Osteocyte (in vitro differentiated cells): ENCODE measurements at places on chromosomes 16 and 17. TPM values are rescaled to one million over a fixed set of nuclear protein-coding genes. Genes with fewer than 3 reads are reported as not detected.

- DNase-seq: no peak
Observed at GRCh38 chr16:11391576-11391975, 46.3 kb downstream of the RMI2 start.

GRCh38 chr17:57892146-57892819 is 42.4 kb upstream of the MRPS23 start:
- DNase-seq: peak; percentile 96

GRCh38 chr17:16880121-16880842 is 91.6 kb downstream of the TNFRSF13B start:
- peak; percentile 66 for DNase-seq

GRCh38 chr16:73176577-73177013 is 128.7 kb upstream of the ZFHX3 start:
- DNase-seq: no peak

- no peak for DNase-seq
Observed at GRCh38 chr16:63050391-63050790, 1014.2 kb upstream of the CDH8 start.

DNA sequence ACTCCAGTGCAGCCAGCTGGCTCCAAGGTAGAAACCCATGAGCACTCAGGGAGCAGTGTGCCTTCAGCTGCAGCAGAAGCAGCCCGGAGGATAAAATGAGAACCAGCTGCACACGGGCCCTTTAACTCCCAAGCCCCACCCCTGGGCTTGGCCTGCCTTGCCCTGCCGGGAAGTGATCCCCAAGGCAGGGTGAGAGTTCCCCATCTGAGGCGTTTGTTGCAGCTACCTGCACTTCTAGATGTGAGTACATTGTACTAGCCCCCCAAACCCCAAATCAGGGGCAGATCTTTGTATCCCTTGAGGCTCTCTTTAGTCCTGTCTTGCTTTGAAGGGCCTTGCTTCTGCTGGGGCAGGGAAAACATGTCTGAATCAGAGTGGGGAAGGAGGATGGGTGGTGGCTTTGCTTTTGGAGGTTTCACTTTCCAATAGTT is at the start of gene MVP:
Gene MVP, plus strand, starts transcription at position 192 of the 431 bp plus-strand sequence. CDS start 10,088 bp downstream, outside the sequence.
- DNase-seq: no peak

DNA sequence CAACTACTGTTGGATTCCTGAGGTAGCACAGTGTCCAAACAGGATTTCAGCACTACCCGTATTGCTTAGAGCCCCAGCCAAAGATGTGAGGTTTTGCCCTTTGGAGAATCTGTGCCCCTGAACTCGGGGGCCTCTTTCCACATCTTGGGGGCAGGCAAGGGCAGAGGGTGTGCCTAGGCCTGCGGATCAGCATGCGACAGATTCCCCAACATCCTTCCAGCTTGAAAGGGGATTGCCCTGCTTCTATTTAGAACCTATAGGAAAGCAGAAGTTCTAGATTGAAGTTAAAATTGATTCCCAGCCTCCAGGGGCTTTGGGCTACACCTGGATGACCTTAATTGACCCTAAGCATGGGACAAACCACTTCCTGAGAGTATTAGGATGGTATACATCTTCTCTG is 19.6 kb downstream of the NOD2 start:
- DNase-seq: no peak

GRCh38 chr17:69801368-69801767 is 273.7 kb upstream of the KCNJ16 start:
- no peak for DNase-seq

GRCh38 chr17:68737761-68738443 is 136.7 kb upstream of the FAM20A start:
- no peak for DNase-seq

- DNase-seq: no peak
Observed at GRCh38 chr17:40485851-40486521, 15.4 kb downstream of the TNS4 start.

DNA sequence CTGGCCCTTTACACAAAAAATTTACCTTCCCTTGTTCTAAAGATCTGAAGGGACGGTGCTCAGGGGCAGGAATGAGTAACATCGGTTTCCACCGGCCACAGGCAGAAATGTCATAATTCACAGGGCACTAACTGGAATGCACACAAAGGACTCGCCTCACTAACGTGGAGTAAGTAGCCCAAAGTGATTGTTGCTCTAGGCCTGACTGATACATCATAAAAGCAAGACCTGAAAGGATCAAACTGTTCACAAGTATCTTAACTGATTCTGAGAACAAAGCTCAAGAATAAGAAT is 8.9 kb upstream of the TCF25 start:
- no peak for DNase-seq

DNA sequence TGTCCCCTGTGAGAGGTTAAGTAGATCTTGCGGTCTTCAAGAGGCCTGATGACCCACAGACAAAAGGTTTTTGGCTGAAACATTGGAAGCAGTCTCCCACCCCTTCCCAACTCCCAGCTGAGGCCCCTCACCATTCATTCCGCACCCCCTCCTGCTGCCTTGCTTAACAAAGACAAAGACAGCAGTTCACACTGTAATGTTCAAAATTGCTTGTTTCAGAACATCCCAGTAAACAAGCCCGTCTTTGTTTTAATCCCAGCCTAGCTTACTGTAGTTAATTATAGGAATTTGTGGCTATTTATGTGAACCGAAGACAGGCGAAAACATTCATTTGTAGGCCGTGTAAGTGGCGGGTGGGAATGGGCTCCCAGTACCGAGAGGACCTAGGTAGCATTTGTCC is 55.7 kb downstream of the IRX5 start:
- DNase-seq: no peak

- DNase-seq: no peak
Observed at GRCh38 chr16:86252596-86252995, 257.7 kb upstream of the FOXF1 start.

GRCh38 chr16:88883946-88884345 is 17.5 kb upstream of the PABPN1L start:
- no peak for DNase-seq

GRCh38 chr16:495127-495748 is 32.3 kb upstream of the CAPN15 start:
- DNase-seq: no peak

GRCh38 chr17:19883537-19884215 is 15.9 kb upstream of the ULK2 start:
- DNase-seq: no peak

DNA sequence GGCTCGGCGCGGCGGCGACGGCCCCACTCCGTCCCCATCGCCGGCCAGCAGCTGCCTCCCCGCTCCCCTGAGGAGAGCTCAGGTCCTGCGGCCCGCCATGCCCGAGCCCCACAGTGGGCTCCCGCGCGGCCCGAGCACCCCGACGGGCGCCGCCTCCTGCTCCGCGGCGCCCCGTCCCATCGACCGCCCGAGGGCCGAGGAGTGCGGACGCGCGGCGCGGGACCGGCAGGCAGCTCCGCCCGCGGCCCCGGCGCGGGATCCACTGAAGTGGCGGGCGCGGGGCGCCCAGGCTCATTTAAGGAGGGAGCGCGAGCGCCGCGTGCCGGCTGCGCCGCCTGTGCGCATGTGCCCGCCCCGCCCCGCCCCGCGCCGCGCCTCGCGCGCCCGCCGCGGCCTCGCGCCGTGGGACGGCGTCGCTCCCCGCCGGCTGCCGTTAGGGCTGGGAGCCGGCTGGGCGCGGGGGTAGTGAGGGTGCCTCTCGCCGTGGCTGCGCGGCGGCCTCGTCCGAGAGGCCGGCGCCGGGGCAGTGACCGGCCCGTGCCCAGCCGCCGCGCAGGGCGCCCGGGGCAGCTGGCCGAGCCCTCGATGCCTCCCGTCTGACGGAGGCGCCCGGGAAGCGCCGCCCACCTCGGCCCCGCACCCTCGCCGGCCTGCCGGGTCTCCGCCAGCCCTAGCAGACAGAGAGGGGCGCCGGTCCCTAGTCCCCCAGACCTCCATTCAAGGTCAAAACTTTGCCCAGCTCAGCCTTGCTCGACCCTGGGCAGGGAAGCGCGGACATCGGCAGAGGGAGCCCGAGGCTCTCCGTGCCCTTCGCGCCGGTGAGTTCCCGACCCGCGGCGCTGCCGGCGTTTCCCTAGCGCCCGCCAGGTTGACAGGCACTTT is at the start of gene NETO2:
Gene NETO2, minus strand, starts transcription at position 269 of the 882 bp plus-strand sequence. CDS start 333 bp downstream, outside the sequence.
- peak; percentile 85 for DNase-seq

GRCh38 chr17:40293363-40293762 is 5.7 kb downstream of the CDC6 start:
- no peak for DNase-seq

DNA sequence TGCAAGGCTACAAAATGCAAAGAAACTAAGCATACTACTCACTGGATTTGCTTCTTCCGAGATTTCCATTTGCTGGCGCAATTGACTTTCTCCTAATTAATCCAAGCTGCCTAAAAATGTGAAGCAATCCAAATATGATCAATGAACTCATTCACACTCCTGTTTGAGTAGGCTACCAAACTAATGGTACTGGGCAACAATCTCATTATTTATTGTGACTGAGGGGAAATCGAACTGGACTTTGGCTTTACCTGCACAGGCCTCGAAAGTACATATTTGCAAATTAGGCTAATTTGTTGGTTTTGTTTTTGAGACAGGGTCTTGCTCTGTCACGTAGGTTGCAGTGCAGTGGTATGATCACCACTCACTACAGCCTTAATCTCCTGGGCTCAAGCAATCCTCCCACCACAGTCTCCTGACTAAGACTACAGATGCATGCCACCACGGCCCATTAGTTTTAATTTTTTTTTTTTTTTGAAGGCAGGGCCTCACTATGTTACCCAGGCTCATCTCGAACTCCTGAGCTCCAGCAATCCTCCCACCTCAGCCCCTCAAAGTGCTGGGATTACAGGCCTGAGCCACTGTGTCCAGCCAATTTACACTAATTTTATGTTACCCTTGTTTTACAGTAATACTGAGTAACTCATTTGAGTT is 2.6 kb downstream of the ERI2 start:
- DNase-seq: no peak

DNA sequence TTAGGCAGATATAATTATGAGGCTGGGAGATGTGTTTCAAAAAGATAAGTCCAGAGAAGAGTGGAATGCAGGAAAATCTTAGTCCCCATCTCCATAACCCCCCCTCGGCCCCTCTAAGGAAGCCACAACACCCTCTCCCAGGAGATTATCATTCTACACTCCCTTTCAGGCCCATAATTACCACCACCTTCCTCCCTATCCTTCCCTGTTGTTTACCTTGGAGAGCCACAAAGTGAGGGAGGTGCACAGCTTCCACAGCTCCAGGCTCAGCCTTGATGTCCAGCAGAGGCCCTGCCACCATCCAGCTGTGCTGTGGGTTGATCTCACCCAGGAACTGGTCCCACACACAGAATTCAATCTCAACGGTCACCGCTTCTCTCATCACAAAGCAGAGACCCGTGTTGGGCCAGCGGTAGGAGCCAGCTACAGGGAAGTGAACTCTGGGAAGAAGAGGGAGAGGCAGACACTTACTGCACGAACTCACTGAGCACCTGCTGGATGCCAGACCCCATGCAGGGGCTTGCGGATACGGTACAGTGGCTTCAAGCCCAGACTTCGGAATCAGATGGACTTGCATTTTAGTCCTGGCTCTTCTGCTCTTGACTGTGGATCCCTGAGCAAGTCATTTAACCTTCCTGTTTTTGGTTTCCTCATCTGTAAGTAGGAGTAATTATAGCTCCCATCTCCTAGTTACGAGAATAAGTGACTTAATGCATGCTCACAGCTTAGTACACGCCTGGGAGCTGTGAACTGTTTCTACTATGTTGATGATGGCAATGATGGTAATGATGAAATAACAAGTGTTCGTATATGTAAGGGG is 44.1 kb downstream of the MIS12 start:
- DNase-seq: no peak

- DNase-seq: no peak
Observed at GRCh38 chr17:3926860-3927627, 10.8 kb upstream of the P2RX1 start.

- DNase-seq: no peak
Observed at GRCh38 chr17:3959921-3960601, 4.2 kb downstream of the ATP2A3 start.

DNA sequence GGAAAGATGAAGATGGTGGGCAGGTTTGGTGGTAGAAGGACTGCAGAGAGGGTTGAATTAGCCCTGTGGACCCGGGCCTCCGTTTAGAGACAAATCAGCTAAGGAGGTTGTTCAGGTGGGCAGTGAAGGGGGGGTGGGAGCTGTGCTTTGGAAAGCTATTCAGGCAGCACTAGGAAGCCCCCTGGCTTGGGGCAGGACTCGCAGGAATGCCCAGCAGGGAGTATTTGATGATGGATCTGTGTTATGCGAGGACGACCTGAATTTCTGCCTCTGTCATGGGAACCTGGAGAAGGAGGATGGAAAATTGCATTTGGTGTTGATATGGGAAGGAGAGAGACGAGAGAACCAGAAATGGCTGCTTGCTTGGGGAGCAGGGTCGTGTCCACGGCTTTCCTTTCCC is 3.5 kb downstream of the SPDYE4 start:
- DNase-seq: no peak

GRCh38 chr17:17321356-17322025 is 18.3 kb downstream of the NT5M start:
- no peak for DNase-seq

GRCh38 chr16:19599968-19600716 is 44.6 kb downstream of the VPS35L start:
- DNase-seq: no peak

DNA sequence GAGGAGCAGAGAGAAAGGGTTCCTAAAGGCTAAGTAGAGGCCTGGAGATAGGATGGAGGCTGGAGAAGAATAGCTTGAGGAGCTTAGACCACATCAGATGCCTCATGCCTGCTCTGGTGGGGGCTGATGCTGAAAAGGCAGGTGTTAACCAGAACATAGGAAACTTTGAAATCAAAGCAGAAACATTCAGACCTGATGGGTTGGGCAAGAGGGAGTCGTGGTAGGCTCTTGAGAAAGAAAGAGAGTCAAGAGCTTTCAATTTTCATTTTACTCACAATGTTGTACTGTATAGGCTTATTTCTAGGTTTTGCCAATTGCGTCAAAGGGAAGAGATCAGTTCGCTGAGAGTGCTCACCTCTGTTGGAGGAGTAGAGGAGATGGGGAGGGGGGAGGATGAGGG is 406.6 kb upstream of the SALL1 start:
- no peak for DNase-seq

GRCh38 chr17:81179220-81179619 is 13.2 kb upstream of the AATK start:
- no peak for DNase-seq

GRCh38 chr17:2137342-2138098 is 82.6 kb downstream of the HIC1 start:
- DNase-seq: no peak

DNA sequence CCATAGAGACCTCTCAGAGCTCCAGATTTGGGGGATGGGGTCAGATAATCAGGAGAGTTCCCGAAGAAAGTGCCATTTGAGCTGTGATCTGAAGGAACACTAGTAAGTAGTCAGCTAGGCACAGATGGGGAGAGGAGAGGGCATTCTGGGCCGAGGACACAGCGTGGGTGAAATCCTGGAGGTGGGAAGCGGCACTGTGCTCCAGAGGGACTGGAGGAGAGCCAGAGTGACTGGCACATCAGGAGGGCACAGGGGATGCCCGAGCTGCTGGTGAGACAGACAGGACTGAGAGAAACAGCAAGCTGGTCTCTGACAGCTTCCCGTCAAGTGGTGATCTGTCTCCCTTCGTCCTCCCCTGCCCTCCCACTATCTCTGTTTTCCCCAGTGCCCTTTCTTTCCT is 40.6 kb downstream of the KNOP1 start:
- DNase-seq: no peak

- no peak for DNase-seq
Observed at GRCh38 chr17:14741491-14741890, 440.6 kb downstream of the HS3ST3B1 start.

The DPEP3 gene
- not detected in 2 replicates for total RNA-seq

The DNAH9 gene
- total RNA-seq: not detected in 2 replicates

The PRM1 gene
- total RNA-seq: not detected in 2 replicates

The ZP2 gene
- total RNA-seq: not detected in 2 replicates

The CDRT15 gene
- not detected in 2 replicates for total RNA-seq

The LMF1 gene
- 24.6 and 27.4 TPM in 2 replicates for total RNA-seq

The TSNAXIP1 gene
- total RNA-seq: 3.6 and 4.1 TPM in 2 replicates

The MMP28 gene
- total RNA-seq: 0.73 and 0.75 TPM in 2 replicates

The CCL17 gene
- total RNA-seq: not detected in 2 replicates

The LAT gene
- 9.2 and 12.0 TPM in 2 replicates for total RNA-seq
